Right ventricle myocardium superior (tissue), 1 donor: ENCODE measurements at places on chromosomes 1 and 21. TPM values are rescaled to one million over a fixed set of nuclear protein-coding genes. Genes with fewer than 3 reads are reported as not detected.

The GBP2 gene
- total RNA-seq = 11.1 TPM

GRCh38 chr1:210292231-210292871 is 36.4 kb upstream of the HHAT start:
- peak; percentile 70 for DNase-seq

DNA sequence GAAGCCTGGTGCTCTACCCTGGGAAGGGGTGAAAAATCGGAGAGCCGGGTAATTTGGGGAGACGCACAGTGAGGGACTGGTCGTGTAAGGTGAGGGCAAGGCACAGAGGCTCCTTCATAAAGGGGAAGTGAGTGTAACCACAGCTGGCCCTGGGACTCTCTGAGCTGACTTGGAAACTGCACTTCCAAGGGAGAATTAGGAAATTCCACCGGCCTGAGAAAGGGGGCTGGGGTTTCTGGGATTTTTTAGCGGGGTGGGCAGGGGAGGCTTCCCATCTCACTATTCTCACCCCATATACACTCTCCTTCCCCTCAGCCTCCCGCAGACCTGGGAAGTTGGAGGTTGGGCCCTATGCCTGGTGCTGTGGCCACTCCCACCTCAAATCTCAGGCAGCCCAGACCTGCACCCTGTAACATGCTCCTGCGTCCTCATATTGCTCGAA is 88.3 kb upstream of the IPO9 start:
- DNase-seq = no peak

The TTC13 gene
- 5.7 TPM for total RNA-seq

The FNDC10 gene
- 2.0 TPM for total RNA-seq

GRCh38 chr1:191675856-191676783 is 482.1 kb upstream of the RGS18 start:
- no peak for DNase-seq

The CHRM3 gene
- total RNA-seq = 0.38 TPM

DNA sequence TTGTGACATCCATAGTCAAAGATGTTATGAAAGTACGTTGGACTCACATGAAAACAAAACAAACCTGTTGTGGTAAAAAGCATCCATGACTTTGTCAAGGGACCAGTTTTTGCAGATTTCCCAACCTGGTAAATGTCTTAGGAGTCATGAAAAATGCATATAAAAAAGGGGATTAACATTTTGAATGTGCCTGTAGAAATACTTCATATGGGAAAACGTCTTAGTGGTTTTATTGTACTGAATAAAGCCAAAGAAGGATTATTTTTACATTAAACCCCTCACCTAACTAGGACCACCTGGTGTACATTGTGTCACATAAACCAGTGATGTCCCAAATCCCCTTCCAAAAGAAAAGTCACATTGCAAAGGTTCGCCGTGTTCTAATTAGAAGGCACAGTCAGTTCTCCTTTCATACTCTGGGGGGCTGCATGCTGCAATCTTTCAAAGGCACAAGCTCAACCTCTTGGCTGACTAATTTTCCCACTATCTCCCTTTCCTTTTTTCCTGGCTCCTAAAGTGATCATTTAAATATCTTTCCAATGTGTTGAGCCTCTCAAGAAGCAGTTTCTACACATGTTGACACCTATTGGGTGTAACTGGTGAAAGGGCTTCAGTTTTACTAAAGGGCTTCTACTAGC is 119.8 kb upstream of the SPAG17 start:
- DNase-seq = no peak

The VANGL1 gene
- total RNA-seq = 5.2 TPM

The RXFP4 gene
- not detected for total RNA-seq

GRCh38 chr21:39175665-39176064 is 7.6 kb downstream of the PSMG1 start:
- DNase-seq = no peak

DNA sequence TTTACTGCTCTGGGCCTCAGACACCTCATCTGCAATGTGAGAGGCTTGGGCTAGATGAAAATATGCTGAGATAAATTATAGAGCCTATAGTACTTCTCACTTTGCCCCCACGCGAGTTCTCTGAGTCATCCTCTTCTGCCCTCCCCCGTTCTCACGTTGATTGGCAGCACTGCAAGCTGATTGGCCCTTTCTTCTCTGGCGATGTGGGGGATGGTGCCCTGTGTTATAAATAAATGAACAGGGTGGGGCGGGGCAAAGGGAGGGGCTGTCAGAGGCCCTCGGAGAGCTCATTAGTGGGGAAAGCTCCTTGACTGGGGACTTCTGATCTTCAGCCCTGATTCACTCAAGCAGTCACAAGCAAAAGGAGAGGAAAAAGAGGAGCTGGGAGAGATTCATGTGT is 64.3 kb upstream of the ZC3H12A start:
- no peak for DNase-seq

The CCDC30 gene
- 1.5 TPM for total RNA-seq

- DNase-seq = peak; percentile 75
Measured at GRCh38 chr1:34162852-34163766, 1.9 kb downstream of the CSMD2 start.
